Skin of body (tissue), 3 donors: ENCODE measurements at places on chromosomes 2 and 18. TPM values are rescaled to one million over a fixed set of nuclear protein-coding genes. Genes with fewer than 3 reads are reported as not detected.

DNA sequence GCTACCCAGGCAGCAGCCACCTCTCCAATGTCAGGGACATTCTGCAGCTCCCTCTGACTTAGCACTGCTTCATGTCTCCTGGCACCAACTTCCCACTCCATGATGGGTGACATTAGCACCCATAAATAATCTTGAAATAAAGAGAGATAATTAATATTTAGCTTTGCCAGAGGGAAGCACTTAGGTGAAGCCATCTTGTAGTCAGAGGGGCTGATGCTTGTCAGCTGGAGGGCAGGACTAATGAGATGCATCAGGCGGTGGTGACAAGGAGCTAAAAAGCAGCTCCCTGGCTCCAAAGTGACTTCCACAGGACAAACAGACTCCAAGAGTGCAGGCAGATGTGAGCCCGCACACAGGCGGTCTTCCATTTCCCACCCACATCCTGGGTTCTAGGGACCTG is 153.0 kb upstream of the ID2 start:
- DNase-seq, result no peak

GRCh38 chr2:170161516-170162270 is 16.3 kb upstream of the MYO3B start:
- no peak for DNase-seq

- DNase-seq, result no peak
Observed at GRCh38 chr18:24990671-24991134, 361.3 kb downstream of the ZNF521 start.

GRCh38 chr2:100041385-100041784 is 101.0 kb downstream of the AFF3 start:
- DNase-seq, result no peak

DNA sequence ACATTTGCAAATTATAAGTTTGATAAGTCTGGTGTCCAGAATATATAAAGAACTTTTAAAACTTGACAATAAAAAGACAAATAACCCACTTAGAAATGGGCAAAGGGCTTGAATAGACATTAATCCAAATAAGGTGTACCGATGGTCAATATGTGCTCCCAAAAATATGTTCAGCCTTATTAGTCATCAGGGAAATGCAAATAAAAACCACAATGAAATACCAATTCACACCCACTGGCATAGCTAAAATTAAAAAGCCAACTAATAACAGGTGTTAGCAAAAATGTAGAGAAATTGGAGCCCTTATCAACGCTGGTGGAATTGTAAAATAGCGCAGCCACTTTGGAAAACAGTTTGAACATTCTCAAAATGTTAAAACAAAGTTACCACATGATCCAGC is 79.0 kb upstream of the SCG2 start:
- DNase-seq, result no peak

DNA sequence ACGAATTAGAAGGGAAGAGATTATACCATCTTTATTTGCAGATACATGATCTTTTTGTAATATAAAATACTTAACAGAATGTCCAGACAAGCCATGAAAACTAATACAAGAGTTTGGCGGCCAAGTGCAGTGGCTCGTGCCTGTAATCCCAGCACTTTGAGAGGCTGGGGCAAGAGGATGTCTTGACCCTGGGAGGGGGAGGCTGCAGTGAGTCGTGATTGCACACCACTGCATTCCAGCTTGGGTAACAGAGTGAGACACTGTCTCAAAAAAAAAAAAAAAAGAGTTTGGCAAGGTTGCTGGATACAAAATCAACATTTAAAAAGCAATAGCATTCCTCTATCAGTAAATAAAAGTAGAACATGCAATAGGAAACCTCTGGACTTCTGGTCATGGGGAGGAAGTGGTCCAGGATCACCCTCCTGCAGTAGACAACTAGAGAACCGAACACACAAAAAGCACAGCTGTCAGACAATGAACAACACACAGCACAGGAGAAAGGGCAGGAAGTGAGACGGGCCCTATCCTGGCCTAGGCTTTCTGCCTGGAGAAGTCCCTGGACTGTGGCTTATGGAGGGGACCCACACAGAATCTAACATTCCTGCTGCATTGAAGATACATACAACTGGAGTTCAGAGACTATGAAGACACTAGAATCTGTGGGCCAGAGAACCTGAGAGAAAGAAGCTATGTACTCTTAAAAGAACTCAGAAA is 118.9 kb upstream of the ARL4C start:
- no peak for DNase-seq

- DNase-seq, result no peak
Observed at GRCh38 chr2:213235741-213236140, 48.5 kb upstream of the SPAG16 start.

CNDP1 gene
- total RNA-seq, result 0.10 TPM

ZNF385B gene
- 0.89 TPM for total RNA-seq

- DNase-seq, result no peak
Observed at GRCh38 chr2:106358081-106358480, 110.1 kb downstream of the RGPD3 start.

- no peak for DNase-seq
Observed at GRCh38 chr2:224151680-224152310, 112.7 kb upstream of the SERPINE2 start.
